ENCODE measurements at places on chromosomes 1 and 21. TPM values are rescaled to one million over a fixed set of nuclear protein-coding genes. Genes with fewer than 3 reads are reported as not detected.

GRCh38 chr21:28743723-28744122 lies 249.0 kb downstream of the LTN1 start:
- no peak for DNase-seq

The FCRL6 gene
- not detected for total RNA-seq

The TRABD2B gene
- total RNA-seq: 0.45 TPM

GRCh38 chr1:36320291-36320761 lies 3.1 kb downstream of the EVA1B start:
- DNase-seq: no peak

The CYP4A11 gene
- total RNA-seq: not detected

DNA sequence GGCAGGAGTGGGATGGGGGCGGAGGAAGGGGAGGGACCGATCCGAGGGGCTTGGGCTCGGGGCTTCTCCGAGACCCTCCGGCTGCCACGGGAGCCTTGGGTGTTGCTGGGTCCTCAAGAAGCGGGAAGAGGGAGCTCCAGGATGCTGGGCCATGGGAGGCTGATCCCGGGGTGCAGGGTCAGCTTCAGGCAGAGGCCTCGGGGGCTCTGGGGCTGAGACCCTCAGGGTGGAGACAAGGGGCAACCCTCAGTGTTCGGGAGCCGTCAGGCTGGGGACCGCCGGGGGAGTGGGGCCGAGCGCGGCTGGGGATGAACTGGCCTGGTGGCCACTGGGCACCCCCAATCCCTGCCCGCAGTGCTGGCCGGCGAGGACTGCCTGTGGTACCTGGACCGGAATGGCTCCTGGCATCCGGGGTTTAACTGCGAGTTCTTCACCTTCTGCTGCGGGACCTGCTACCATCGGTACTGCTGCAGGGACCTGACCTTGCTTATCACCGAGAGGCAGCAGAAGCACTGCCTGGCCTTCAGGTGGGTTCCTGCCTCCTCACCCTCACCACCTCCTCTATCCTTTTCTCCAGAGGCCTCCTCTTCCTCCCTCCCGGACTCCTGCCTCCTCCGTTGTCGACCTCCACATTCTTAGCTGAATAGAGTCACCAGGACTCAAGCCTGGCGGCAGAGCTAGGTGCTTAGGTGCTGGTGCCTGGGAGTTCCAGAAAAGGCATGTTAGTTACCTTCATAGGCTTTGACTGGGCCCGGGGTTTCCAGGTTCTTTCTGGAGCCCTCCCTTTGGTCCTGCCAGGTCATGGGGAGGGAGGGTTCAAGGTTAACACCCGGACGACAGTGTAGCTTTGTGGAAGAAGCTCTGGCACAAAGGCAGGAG lies 631 bp downstream of the SHISA4 start:
- no peak for DNase-seq

GRCh38 chr21:14523234-14523633 lies 22.9 kb downstream of the SAMSN1 start:
- no peak for DNase-seq

The MATN1 gene
- total RNA-seq: not detected

- no peak for DNase-seq
These were observed 5.4 kb downstream of the HMGN2 start for GRCh38 chr1:26477446-26478152.

The FCGR3A gene
- total RNA-seq: 4.6 TPM

The THEM5 gene
- total RNA-seq: not detected

The TRIM45 gene
- total RNA-seq: 9.8 TPM

DNA sequence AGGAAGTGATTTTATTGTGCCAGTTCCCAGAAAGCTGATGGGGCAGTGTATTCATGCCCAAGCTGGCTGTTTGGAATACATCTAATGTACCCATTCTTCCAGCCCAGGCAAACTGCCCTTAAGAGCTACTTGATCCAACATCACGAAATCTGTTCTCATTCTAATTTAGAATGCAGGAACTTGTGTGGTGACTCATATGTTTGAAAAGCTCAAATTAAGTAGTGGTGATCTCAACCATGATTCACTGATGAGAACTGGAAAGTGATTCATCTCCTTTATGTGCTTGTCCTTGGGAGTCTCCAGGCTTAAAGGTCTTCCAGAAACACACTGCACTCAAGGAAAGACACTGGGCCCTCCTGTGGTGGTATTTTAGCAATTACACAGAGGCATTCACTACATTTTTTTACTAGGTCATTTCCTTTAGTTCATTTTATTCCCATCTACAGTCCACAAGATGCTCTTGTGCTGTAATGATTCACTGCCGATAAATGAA lies 65.4 kb downstream of the RPE65 start:
- DNase-seq: no peak

- DNase-seq: no peak
These were observed 8.3 kb upstream of the ERICH3 start for GRCh38 chr1:74681851-74682250.

GRCh38 chr21:31752967-31753366 lies 21.0 kb upstream of the SCAF4 start:
- DNase-seq: no peak

The BARHL2 gene
- total RNA-seq: not detected

The SSX2IP gene
- 10.1 TPM for total RNA-seq

DNA sequence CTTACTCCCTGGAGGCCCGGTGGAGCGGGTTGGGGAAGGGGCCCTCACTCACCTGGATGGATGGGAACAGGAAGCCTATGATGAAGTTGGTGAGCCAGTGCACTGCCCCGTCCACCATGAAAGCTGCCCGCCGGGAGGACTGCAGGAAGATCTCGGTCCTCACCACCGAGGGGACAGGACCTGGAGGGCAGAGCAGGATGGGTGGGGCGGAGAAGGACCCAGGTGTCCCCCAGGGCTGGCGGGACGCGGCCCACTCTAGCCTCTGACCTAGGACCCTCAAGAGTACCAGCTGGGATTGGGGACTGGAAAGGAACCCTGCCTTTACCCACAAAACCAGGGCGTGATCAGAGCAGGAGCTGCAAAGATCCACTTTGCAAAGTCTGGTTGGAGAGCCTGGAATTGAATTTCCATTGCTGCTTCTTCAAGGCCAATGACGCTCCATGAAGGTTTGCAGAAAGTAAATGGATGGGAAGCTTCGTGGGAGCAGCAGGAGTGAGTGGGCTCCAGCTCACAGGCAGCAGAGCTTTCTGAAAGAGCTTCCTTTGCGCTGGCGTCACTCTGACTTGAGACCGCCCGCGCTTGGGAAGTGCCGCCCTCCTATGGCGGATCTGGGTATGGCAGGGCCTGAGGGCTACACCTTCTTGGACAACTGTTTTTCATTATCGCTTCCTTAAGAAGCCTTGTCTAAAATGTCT lies 21.4 kb downstream of the SLC2A7 start:
- DNase-seq: peak; percentile 82

The TNFRSF25 gene
- total RNA-seq: 5.3 TPM

DNA sequence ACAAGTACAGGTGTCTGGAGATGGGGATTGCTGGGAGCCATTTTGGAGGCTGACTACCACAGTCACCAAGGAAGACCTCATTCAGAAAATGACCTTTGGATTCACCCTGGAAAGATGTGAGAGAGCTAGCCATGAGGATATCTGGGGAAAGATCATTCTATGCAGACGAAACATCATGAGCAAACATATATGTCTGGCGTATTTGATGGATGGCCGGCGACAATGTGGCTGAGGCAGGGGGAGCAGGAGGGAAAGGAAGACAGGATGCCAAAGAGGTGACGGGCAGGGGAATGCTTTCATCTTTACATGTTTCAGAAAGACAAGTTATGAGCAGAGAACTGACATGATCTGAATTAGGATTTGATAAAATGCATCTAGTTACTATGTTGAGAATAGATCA lies 61.5 kb upstream of the SOX13 start:
- no peak for DNase-seq
